ENCODE measurements at places on chromosomes 6 and 20. TPM values are rescaled to one million over a fixed set of nuclear protein-coding genes. Genes with fewer than 3 reads are reported as not detected.

GRCh38 chr6:14278006-14278405, 160.4 kb downstream of the CD83 start:
- DNase-seq, result no peak

DNA sequence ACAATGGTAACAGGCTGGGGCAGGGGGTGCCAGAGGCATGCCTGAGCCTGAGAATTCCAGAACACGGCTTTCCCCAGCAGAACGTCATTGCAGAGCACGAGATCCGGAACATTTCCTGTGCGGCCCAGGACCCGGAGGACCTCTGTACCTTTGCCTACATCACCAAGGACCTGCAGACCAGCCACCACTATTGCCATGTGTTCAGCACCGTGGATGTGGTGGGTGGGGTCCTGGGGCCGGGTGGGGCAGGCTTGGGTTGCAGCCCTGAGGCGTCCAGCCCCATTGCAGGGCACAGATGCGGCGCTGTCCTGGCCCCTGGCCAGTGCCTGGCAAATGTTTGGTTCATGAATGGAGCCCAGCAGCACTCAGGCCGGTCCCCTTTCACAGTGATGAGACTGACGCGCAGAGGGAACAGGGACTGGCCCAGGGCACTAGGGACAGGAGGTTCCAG, 57.1 kb downstream of the TCP11 start:
- DNase-seq, result no peak

DNA sequence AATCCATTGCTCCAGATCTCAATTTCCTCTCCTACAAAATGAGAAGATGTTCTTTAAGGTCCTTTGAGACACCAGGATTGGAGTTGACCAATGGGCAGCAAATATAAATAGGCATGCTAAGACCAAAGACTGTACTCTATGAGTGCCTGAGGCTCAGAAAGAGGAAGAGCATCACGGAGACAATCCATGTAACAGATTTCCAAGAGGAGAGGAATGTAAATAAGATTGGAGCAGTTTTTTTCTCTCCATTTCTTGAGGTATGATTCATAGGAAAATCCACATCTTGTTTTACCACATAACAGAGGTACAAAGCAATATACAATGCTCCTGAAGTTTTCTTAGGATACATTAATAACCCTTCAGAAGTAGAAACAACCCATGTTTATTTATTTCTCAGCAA, 109.8 kb downstream of the UBE3D start:
- DNase-seq, result no peak

DNA sequence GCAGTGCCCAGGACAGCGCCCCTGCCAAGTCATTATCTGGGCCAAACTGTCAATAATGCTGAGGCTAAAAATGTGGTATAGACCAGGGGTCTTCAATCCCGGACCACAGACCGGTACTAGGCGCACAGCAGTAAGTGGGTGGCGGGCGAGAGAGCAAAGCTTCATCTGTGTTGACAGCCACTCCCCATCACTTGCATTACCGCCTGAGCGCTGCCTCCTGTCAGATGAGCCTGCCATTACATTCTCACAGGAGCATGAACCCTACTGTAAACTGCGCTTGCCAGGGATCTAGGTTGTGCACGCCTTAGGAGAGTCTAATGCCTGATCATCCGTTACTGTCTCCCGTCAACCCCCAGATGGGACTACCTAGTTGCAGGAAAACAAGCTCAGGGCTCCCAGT, 91.0 kb downstream of the NFATC2 start:
- DNase-seq, result no peak

TREM1 gene
- not detected for total RNA-seq

REM1 gene
- total RNA-seq, result not detected

EMILIN3 gene
- not detected for total RNA-seq

TRIM40 gene
- not detected for total RNA-seq

Measured in activated B cell treated with CpG ODN at 0.5 μM for 24 hours (primary cell).